Activated T-helper 1 cell treated with anti-CD3 and anti-CD28 coated beads, Interleukin-12 subunit alpha, Interleukin-12 subunit beta, Interleukin-2, Interleukin-4 antibody, amounts not matched to agents 30 ng/mL and 10 ng/mL and 1 ng/mL, durations not matched to agents 14 hours and 24 hours and 36 hours (primary cell): ENCODE measurements at places on chromosomes 5 and 9. TPM values are rescaled to one million over a fixed set of nuclear protein-coding genes. Genes with fewer than 3 reads are reported as not detected.

FCN1 gene
- not detected in 2 replicates for total RNA-seq

NR6A1 gene
- total RNA-seq: 1.7 and 2.3 TPM in 2 replicates

CARTPT gene
- not detected in 2 replicates for total RNA-seq

CA9 gene
- 0.44 TPM in 1 of 2 replicates, not detected in the other for total RNA-seq

CDH9 gene
- not detected in 2 replicates for total RNA-seq

GRCh38 chr9:113454914-113455761 is 8.4 kb upstream of the RGS3 start:
- DNase-seq: no peak

GRCh38 chr9:6739218-6739617 is 18.6 kb upstream of the KDM4C start:
- DNase-seq: no peak

DNA sequence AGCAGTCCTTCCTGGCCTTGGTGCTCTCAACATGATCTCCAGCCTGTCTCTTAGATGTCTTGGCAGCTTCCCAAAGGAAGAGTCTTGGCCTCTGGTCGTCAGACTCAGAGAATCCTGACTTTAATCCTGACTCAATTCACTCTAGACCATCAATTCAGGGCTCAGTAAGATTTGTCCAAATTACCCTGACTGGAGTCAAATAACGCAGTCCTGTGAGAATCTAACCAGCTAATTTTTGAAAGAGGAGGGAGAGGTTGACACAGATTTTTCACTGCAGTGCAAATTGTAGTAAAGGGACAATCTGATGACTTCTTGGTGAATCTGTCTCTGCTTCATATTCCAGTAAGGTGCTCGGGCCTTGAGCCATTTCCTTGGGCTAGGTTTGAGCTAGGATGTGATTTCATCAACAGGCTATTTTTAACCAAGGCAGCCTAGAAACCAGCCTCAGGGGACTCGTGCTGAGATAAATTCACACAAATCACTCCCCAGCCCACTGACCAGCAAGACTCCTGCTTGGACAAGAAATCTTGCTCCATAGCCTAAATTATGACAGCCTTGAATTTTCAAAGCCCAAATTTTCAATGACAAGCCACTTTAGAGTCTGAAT is 257.4 kb downstream of the ENC1 start:
- DNase-seq: no peak

DNA sequence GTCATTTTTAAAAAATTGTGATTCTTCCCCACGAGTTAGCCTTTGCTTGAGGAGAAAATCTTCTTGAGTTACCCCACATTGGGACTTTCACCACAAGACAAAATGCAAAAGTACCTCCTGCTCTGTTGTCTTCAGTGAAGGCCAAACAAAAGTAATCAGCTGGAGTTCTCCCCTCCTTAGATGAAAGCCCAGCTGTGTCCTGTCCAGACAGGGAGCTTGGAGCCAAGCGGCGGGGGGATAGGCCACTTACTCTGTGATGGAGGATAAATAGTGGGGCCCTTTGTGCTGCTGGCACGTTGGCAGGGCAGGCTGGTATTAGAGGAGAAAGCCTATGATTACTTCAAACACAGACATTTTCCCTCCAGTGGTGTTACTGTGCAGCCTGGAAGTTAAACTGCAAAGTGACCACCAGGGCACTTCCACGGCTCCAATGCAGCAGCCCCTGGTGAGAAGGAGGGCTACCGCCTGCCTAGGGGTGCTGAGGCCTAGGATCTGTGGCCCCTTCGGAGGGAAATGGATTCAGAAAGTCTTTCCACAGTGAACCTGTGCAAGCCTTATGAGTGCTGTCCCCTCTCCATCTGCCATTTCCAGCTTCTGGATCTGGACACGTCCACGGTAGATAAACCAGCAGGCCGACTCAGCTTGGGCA is 155.0 kb downstream of the TMEM167A start:
- no peak for DNase-seq

DNA sequence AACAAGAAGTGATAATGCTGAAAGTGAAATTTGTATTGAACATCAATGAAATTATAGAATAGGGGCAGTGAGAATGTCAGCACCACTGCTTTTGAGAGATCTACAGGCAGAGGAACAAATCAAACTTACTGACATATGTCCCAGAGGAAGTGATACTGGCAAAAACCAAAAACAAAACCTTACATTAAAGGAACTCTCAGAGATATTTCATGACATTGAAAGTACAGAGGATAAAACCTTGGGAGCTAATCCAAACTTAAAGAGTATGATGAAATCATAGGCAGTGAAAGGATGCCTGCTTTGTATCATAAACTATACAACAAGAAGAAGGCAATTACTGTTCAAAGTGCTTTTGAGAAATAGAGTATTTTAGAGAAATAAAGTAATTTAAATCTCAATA is 90.4 kb upstream of the SV2C start:
- DNase-seq: no peak

DNA sequence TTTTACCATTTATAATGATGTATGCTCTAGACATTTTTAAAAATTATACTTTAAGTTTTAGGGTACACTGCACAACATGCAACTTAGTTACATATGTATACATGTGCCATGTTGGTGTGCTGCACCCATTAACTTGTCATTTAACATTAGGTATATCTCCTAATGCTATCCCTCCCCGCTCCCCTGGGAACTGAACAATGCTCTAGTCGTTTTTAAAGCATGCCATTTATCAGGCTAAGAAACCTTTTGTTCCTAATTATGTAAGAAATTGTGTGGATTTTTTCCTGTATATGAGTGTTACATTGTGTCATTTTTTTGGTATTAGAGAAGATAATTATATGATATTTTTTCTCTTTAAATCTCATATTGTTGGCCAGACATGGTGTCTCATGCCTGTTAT is 72.8 kb upstream of the SGCD start:
- no peak for DNase-seq

DNA sequence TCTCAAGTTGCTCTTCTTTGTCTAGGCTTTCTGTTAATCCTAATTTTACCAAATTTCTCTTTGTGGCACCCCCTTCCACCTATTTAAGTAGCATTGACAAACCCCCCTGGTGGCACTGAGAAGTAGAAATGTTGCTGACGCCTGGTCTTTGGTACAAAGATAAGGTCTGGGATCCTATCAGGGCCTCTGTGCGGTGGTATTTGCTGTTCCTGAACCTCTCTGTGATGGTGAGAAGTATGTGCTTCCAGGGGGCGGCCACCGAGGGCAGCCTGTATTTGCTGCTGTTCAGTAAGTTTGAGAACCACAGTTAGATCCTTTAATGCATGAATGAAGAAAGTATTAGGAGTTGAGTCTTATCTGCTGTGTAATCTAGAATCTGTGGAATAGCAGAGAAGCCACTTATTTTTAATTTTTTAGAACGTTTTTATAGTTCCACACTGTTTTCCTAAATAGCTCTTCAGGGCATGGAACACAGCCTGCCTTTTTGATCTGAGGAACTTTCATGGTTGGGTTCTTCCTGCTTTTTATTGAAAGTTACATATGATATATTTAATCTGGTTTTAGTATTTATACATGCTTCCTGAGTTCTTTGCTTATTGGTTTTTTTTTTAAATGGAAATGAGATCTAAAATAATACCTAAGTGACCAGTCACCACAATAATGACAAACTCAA is 124.2 kb downstream of the TRIO start:
- DNase-seq: no peak

GRCh38 chr5:121462441-121462840 is 389.2 kb upstream of the FTMT start:
- no peak for DNase-seq

DNA sequence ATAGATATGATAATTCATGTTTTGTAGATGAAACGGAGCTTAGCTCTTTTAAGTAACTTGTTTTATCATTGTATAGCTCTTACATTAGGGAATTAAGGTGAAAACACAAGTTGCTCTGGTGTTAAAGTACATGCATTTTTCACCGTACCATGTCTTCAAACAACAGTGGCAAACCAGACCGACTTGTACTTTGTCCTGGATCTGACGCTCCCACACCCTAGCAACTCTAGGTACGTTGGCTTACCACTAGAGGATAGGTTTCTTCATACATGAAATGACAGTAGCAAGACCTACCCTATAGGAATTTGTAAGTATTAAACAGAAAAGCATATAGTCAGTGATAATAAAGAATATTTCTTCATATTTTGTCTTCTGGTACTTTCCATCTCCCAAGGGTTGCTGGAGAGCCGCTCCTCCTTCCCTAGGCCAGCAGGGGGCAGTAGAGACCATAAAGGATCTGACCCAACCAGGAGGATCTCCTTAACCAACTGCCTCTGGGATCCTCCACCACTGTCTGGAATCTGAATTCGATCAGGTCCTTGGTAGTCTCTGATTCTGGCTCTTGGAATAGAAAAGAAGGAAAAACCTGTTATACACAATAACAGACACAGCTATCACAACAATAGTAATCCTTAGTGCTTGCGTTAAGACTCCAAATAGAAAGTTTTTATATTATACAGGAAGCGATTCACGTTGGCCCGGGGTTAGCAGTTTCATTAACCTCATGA is 136.7 kb downstream of the CAVIN4 start:
- peak; percentile 12 for DNase-seq

DNA sequence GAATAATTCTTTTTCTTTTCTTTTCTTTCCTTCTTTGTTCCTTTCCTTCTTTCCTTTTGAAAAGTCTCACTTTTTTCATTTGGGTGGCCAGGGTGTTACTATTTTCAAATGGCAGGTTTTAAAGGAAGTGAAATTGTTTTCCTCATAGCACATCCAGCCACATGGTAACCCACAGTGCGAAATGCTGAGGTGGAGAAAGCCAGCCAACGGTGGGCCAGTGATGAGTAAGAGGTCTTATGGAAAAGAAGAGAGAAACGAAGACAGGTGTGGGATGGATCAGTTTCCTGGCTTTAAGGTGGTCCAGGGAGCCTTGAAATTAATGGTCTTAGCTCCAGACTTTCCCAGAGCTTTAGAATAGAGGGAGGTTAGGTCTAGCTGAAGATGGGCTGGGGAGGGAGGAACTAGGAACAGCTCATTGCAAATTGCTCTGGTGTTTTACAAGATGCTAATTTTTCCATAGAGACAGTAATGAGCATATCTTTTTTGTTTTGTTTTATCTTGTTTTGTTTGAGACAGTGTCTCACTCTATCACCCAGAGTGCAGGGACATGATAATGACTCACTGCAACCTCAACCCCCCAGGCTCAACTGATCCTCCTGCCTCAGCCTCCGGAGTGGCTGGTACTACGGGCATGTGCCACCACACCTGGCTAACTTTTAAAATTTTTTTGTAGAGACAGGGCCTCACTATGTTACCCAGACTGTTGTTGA is 17.8 kb downstream of the ITK start:
- no peak for DNase-seq

DNA sequence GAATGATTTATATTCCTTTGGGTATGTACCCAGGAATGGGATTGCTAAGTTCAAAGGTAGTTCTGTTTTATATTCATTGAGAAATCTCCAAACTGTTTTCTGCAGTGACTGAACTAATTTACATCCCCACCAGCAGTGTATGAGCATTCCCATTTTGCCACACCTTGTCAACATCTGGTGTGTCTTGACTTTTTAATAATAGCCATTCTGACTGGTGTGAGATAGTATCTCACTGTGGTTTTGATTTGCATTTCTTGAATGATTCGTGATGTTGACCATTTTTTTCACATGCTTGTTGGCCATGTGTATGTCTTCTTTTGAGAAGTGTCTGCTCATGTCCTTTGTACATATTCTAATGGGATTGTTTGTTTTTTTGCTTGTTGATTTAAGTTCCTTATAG is 421.5 kb downstream of the KIAA0825 start:
- DNase-seq: no peak

GRCh38 chr9:127417131-127418036 is 6.8 kb upstream of the ZNF79 start:
- no peak for DNase-seq

- DNase-seq: no peak
Measured at GRCh38 chr5:32074401-32074800, 99.7 kb downstream of the GOLPH3 start.

DNA sequence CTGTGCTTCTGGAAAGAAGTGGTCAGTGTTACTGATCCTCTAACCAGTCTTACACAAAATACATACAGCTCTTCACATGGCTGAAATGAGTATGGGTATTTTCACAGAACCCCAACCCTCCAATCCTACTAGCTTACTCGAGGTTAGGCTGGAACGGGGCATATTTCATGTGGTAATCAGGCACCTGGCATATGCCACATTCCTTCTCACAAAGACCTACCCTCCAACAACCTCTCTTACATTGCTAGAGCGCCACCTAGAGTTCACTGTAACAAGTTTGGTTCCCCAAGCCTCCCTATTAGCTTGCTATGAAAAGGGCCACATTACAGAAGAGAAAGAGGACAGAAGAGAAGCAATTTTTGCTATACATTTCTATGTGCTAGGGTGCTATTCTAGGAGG is 597.3 kb downstream of the PRELID2 start:
- DNase-seq: no peak

DNA sequence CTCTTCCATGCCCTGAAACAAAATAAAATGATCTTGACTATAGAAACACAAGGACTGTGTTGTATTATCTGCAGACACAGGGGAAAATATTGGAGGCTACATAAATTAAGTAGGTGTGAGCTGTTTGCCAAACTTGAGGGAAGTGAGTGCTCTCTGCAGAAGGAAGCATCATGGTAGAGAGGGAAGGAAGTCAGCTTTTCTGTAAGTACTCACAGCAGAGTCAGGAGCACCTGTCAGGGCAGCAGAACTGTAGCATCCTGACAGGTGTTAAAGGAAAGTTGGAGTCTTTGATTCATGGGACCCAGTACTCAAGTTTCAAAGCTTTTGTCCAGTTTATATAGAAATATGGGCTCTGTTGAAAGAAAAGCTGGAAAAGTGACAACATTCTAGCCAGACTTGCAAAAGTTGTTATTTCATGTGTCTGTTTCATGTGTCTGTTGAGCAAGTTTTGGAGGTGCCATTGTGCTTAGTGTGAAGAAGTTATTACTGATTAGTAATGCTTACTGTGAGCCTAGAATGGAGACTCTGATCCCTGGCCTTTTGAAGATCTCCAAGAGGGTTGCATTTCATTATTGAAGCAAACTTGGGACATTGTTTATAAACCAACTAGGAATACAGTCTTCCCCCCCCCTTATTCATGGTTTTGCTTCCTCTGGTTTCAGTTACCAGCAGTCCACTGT is 194.7 kb downstream of the SPATA31D1 start:
- DNase-seq: no peak

GRCh38 chr5:176151281-176151680 is 86.9 kb upstream of the SIMC1 start:
- DNase-seq: no peak

DNA sequence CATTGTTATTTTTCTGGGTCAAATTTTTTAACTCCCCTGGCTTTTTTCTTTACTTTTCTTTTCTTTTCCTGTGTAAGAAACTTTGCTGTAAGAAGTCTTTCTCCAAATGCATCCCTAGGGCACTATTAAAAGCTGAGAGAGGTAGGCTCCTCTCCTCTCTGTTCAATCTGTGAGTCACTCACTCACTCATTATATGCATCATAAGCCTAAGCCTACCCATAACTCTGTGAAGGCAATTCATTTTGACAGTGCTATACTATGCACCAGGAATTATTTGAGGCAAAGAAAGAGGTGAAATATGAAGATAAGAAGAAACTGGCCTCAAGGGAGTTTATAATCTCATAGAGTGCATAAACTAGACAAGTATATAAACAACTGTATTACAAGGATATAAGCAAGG is 67.9 kb upstream of the PRR16 start:
- no peak for DNase-seq
